ENCODE measurements at places on chromosomes 11 and 22.
A peak's percentile ranks its signal among the peaks of the same experiment; 100 is the strongest.

GRCh38 chr22:30241576-30242371 is 4.8 kb downstream of the LIF start:
- no peak for DNase-seq

DNA sequence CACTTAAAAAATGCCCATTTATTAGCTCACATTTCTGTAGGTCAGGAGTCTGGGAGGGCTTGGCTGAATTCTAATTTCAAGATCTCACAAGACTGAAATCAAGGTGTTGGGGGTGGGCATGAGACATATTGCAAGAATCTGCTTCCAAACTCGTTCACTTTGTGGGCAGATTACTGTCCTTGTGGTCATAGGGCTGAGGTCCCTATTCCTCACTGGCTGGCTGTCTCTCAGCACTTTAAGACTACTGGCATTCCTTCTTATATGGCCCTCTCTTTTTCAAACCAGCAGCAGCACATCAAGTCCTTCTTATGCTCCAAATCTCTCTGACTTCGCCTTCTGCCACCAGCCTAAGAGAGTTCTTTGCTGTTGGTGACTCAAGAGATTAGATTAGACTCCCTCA is 27.8 kb upstream of the MYOD1 start:
- no peak for DNase-seq

DNA sequence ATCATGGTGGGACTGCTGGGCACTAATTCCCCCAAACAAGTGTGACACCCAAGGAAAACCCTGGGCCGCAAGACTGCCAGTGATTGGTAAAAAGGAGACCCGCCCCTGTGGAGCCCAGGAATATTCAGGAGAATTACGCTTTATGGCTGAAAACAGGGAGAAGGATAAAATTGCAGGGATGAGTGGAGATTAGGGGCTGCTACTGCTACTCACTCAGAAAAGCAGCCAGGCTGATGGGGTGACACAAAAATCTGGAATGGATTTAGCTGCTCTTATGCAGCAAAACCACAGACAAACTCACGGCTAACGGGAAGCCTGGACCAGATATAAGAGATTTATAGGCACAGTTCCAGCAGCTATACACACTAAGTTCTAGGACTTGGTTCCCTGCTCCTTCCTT is 4.4 kb upstream of the FBXO3 start:
- no peak for DNase-seq

- no peak for DNase-seq
Measured at GRCh38 chr11:76578654-76579055, 91.9 kb downstream of the LRRC32 start.

- no peak for DNase-seq
Measured at GRCh38 chr22:49997251-49997599, 15.3 kb downstream of the IL17REL start.

GRCh38 chr22:22407061-22407460 is 101.5 kb downstream of the ZNF280B start:
- no peak for DNase-seq

- peak; percentile 70 for DNase-seq
Measured at GRCh38 chr11:117950301-117950700, 21.1 kb upstream of the TMPRSS13 start.

GRCh38 chr11:128790196-128790595 is 76.9 kb downstream of the KCNJ1 start:
- DNase-seq: no peak

- DNase-seq: peak; percentile 71
Measured at GRCh38 chr11:118841469-118842242, 42.0 kb upstream of the CXCR5 start.

DNA sequence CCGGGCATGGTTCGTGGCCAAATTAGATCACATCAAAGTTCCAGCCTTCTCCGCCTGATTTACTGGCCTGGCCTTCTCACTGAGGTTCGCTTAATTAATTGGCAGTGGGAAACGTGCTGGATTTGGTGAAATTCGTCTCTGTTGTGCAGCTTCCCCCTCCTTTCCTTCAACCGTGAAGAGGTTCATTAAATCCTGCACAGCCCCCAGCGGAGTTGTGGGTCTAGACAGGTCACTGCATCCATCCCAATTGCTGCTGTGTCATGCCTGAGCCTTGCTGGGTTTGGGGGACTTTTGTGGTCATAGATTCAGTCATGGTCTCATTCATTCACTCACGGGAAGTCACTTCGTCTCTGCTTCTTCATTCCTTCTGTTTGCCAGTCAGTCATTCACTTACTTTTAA is 90.0 kb downstream of the INSC start:
- DNase-seq: no peak

- peak; percentile 57 for DNase-seq
Measured at GRCh38 chr11:118009864-118010737, 23.9 kb downstream of the IL10RA start.

DNA sequence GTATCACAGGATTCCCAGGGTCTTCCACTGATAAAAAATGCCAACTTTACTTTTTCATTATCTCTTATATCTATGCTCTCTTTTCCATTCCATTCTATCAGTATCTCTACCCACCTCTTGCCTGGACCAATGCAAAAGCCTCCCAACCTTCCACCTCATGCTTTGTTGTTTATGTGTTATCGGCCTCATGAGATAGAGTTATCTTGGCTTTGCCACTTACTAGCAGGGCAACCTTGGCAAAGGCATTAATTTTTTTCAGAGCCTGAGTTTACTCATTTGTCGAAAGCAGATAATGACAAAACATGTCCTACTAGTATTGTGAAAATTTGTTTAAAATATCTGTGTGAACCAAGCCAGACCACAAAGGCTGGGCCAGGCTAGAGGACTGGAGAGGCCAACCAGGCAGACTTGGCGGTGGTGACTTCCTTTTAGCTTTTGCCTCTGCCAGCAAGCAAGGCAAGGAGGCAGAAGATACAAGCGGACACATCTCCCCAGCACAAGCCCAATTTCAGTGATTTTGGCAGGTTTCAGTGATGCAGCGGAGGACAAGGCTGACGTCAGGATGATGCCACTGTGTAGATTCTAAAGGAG is 106.9 kb downstream of the ADAMTS15 start:
- no peak for DNase-seq

GRCh38 chr11:45651156-45651555 is 14.3 kb downstream of the CHST1 start:
- DNase-seq: no peak

DNA sequence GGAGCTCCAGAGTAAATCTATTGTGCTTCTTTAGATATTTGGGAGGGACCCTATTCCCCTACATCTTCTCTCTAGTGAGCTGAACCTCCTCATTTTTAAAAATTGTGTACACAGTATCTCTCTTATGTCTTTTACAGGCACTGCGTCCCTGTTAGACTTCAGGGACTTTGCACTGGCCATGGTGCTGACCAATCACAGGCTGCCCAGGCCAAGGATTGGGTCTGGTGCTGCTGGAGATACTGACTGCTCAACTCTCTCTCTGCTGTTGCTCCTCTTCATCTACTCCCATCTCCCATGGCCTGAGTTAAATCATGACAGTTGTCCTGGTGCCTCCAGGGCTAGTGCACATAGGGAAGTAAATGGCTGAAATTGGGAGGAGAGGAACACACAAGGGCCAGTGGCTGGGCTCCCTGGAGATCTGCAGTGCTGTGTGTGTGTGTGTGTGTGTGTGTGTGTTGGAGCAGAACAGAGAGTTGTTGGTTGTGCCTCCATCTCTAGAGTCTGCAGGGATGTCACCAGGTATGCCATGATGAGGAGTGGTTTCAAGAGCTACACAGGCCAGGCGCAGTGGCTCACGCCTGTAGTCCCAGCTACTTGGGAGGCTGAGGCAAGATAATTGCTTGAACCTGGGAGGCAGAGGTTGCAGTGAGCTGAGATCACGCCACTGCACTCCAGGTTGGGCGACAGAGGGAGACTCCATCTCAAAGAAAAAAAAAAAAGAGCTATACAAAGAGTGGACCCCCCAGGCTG is 155.3 kb downstream of the ST3GAL4 start:
- no peak for DNase-seq

GRCh38 chr11:106983991-106984390 is 34.3 kb downstream of the GUCY1A2 start:
- no peak for DNase-seq

GRCh38 chr22:23970816-23971486 is 3.3 kb downstream of the DDT start:
- DNase-seq: peak; percentile 3

DNA sequence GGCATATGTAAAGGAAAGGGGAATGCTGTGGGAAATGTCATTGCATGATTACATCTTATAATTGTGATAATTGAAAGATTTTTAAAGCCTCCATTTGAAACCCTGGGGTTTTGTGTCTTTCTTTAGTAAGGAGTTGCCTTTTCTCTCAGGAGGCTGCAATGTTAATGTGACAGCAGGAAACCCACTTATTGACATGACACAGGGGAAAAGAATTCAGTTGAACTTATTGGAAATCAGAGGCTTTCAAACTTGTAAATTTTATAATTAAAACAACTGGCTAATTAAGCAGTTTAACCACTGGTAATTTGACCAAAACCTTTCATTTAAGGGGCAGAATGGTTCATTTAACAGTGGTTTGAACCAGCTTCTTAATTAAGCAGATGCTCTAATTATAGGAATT is 31.2 kb downstream of the MRPL48 start:
- no peak for DNase-seq

DNA sequence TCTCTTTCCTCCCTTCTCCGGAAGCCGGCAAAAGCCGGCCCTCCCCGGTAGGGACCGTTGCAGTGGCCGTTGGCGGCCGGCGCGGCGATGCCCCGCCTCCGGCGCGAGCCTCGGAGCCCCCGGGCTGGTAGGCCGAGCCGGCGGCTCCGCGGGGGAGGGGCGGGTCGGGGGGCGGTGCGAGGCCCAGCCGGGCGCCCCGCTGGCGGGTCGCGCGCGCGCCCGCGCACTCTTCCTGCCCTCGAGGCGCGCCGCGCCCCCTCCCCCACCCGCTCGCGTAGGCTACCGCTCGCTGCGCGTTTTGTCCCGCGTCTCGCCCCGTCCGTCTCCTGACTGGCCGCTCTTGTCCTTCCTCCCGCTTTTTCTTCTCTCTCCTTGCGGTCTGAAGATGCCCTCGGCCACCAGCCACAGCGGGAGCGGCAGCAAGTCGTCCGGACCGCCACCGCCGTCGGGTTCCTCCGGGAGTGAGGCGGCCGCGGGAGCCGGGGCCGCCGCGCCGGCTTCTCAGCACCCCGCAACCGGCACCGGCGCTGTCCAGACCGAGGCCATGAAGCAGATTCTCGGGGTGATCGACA is 591 bp downstream of the CAPRIN1 start:
- peak; percentile 94 for DNase-seq

DNA sequence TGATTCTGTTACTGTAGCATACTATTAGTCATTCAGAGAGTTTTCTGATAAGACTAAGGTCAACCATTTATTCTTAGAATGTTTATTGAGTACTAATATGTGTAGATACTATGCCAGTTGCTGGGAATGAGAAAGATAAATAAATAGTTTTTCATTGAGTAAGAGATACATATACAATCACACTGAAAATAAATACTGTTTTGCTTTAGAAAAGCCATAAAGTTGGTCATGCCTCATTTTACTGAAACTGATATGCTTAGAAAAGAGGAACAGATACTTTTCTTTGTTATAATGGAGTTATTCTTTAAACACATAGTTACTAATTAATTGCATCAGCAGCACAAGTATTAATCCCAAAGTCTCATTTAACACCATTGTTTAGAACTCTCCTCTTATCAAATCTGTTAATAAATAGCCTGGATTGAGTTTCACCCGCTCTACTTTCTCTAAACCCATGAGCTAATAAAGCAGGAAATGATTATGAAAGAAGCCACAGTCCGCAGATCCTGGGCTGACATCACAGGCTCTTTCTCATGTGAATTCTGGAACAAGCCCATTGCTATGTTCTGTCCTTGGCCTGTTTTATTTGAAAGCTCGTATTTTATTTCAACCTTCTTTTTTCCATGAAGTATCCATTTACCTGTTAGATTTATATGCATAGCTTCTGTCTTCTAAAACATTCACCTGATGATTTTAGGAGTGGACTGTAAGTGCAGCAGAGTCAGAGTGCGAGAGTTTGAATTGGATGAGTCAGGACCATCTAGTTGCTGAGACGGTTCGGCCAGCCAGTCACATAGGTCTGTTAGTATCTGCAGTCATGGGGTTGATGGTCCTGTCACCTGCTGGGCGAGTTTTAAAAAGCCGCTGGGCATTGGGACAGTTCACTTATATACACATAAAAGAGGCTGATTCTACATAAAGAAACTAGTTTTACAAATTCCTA is 35.5 kb downstream of the PIWIL4 start:
- DNase-seq: peak; percentile 64

DNA sequence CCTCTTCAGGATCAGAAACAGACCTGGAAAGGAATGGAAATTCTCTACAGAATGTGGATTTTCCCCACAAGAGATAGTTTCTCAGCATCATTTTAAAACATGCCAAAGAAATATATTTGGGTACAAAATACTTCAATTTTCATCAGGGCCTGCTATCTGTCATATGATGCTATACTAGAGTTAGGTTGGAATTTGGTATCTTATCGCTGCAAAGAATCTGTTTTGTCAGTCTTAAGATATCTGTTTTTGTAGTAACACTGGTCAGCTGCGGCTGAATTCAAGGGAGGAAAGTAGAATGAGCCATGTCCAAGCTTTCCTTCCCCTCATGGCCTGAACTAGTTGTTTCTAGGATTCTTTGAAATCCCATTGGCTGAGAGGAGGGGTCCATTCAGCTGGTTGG is 806.4 kb downstream of the KCNA4 start:
- no peak for DNase-seq

- DNase-seq: no peak
Measured at GRCh38 chr11:45062115-45062514, 84.3 kb upstream of the PRDM11 start.

GRCh38 chr11:86571273-86571948 is 101.0 kb downstream of the ME3 start:
- DNase-seq: no peak

DNA sequence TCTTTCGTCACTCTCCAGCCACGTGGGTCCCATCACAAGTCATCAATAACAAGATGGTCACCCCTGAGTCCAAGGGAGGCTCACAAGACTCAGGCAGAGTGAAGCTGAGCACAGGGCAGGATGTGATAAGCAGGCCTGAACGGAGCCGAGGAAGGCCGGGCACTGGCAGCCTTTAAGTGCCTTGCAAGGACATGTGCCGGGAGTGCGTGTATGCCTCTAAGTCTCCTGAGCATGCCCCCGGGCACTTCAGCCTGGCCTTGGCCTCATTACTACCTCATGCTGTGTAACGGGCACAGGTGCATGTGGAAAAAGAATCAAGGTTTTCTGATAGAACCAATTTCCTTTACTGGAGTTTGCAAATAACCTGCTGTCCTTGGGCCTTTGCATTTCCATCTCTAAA is 55.8 kb downstream of the UBASH3B start:
- DNase-seq: no peak

GRCh38 chr11:5300251-5300650 is 1.5 kb downstream of the OR51B4 start:
- no peak for DNase-seq

All from B cell (primary cell).